Subcutaneous preadipocyte (primary cell): ENCODE measurements at places on chromosomes 1 and 21. TPM values are rescaled to one million over a fixed set of nuclear protein-coding genes. Genes with fewer than 3 reads are reported as not detected.

Gene CYP4A11
- total RNA-seq = not detected in 2 replicates

Gene ADAMTS4
- total RNA-seq = 1.8 and 2.9 TPM in 2 replicates

Gene HORMAD1
- total RNA-seq = under 0.01 TPM in 1 of 2 replicates, not detected in the other

Gene NBPF20
- total RNA-seq = 2.2 and 2.3 TPM in 2 replicates

Gene FAM167B
- 0.39 and 1.1 TPM in 2 replicates for total RNA-seq

Gene TNFRSF8
- under 0.01 TPM in 1 of 2 replicates, not detected in the other for total RNA-seq

Gene MPZ
- total RNA-seq = 1.8 and 2.9 TPM in 2 replicates

Gene TMEM269
- total RNA-seq = under 0.01 TPM in 1 of 2 replicates, not detected in the other

Gene LHX8
- not detected in 2 replicates for total RNA-seq

Gene DMRTA2
- total RNA-seq = not detected in 2 replicates

Gene GJC2
- total RNA-seq = 1.8 and 2.7 TPM in 2 replicates

Gene TFF3
- 0.37 TPM in 1 of 2 replicates, not detected in the other for total RNA-seq

Gene ZNF672
- total RNA-seq = 13.6 and 16.6 TPM in 2 replicates

Gene CA6
- not detected in 2 replicates for total RNA-seq

Gene AHCTF1
- total RNA-seq = 39.3 and 53.2 TPM in 2 replicates

Gene BMP8B
- total RNA-seq = under 0.01 TPM in 1 of 2 replicates, not detected in the other

Gene WNT3A
- total RNA-seq = not detected in 2 replicates

Gene FMO2
- 0.39 and 0.73 TPM in 2 replicates for total RNA-seq

Gene KRTAP7-1
- total RNA-seq = not detected in 2 replicates

Gene SLAMF6
- total RNA-seq = not detected in 2 replicates

Gene SPRR1B
- not detected in 2 replicates for total RNA-seq

Gene AQP10
- not detected in 2 replicates for total RNA-seq

Gene SH3BGR
- total RNA-seq = 0.98 and 1.8 TPM in 2 replicates

Gene CLDN19
- not detected in 2 replicates for total RNA-seq

Gene FAM72B
- total RNA-seq = 1.8 and 5.3 TPM in 2 replicates

Gene B4GALT2
- 80.1 and 89.9 TPM in 2 replicates for total RNA-seq

Gene ERG
- total RNA-seq = under 0.01 and 0.39 TPM in 2 replicates

Gene KCNE1
- under 0.01 and 0.59 TPM in 2 replicates for total RNA-seq

Gene RIMKLA
- total RNA-seq = not detected in 2 replicates

Gene SERPINC1
- total RNA-seq = not detected in 2 replicates

Gene HPCA
- not detected in 2 replicates for total RNA-seq

Gene KCNJ15
- total RNA-seq = 16.6 and 24.3 TPM in 2 replicates

Gene FNDC5
- 0.20 and 0.37 TPM in 2 replicates for total RNA-seq

Gene GPA33
- total RNA-seq = not detected in 2 replicates

Gene HNRNPU
- 194 and 271 TPM in 2 replicates for total RNA-seq
